ENCODE measurements at places on chromosomes 7 and 10. TPM values are rescaled to one million over a fixed set of nuclear protein-coding genes. Genes with fewer than 3 reads are reported as not detected.

DNA sequence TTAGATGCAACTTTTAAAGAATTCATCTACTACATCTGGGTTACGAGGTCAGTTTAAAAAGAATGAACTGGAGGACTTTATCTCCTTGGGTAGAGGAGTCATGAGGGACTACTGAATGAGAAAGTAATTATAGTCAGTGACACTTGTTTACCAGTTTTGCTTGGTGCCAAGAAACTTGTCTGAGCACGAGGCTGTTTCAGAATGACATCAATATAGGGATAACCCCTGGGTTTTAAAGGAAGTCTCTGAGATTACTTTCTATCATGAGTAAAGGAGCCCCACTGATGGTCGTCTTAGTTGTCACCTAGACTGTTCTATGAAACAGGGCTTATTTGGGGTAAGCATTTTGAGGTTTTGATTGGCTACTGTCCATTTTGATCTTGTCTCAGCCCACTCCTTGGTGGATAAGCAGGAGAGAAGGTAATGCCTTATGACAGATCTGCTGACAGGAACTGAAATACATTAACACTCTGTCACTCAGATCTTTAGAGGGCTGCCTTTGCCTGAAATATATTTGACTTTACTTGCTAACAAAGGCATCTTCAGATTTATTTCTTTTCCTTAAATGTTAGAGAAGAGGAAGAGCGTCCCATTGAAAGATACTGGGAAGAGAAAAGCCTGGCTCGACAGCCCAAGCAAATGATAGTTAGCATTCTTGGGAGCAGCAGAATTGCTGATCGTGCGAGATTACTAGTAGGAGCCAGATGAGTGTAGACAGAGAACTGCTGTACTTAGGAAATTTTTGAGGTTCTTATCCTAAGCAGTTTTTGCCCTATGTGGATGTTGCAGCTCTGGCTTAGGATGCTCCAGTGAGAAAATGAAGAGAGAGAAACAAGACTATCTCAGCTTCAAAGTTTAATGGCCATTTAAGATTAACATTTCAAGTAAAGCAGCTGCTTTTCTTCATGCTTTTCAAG, 299.2 kb upstream of the LRGUK start:
- DNase-seq = no peak

DNA sequence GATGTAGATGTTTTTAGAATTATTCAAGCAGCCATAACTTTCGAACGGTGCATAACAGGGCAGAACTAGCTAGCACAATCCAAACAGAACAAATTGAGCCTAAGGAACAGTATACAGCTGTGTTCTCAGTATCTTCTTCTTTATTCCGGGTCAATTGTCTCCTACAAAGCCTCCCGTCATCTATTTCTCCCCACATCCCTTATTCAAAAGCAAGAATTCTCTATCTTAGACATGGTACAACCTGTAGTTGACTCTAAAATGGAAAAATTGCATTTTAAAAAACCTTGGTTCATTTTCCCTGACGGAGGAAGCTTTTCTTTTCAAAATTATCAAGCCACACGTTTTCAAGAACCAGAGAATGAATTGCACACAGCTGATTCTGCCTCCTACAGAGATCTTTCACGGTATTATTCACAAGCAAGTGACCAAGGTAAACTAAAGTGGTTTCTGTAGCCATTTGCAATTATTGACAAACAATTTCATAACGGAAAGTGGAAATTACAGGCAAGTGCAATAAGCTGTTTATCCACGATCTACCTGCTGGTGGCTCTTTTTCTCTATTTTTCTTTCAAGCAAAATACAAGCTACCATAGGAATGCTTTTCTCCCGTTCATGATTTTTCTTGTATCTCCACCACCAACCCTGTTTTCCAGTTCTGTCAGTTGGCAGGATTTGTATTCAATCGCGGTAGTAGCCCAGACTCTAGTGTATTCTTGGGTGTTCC, 2.3 kb downstream of the GRM8 start:
- no peak for DNase-seq

GRCh38 chr7:157228864-157229422, 90.2 kb downstream of the UBE3C start:
- DNase-seq = peak; percentile 23

Gene ASIC3
- not detected for total RNA-seq
